ENCODE measurements at places on chromosomes 2 and 18. TPM values are rescaled to one million over a fixed set of nuclear protein-coding genes. Genes with fewer than 3 reads are reported as not detected.

DNA sequence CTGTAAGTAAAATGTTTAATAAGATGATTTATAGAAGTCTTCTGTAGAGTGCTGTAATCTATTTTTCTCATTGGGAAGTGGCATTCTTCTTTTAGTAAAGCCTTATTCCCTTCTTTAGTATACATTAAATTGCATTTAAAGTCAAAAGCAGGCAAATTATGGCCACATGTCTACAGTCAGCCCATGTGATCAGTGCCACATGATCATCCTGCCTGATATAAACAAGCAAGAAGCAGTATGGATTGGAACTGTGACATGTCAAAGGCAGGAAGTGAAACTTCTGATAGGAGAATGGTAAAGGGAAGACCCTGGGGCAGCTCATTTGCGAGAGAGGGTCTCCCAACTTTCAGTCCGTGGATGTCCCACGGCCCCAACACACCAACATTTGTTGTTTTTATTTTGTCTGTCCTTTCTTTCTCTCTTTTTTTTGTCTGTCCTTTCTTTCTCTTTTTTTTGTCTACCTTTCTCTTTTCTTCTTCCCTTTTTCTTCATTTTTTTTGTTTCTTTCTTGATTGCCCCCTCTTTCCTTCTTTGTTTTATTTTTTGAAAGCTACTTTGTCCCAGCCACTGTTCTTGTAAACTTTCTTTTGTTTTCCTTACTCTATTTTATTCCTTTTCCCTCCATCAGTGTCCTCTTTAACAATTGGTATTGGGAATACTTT, 154.9 kb downstream of the DTNA start:
- DNase-seq, result no peak

DNA sequence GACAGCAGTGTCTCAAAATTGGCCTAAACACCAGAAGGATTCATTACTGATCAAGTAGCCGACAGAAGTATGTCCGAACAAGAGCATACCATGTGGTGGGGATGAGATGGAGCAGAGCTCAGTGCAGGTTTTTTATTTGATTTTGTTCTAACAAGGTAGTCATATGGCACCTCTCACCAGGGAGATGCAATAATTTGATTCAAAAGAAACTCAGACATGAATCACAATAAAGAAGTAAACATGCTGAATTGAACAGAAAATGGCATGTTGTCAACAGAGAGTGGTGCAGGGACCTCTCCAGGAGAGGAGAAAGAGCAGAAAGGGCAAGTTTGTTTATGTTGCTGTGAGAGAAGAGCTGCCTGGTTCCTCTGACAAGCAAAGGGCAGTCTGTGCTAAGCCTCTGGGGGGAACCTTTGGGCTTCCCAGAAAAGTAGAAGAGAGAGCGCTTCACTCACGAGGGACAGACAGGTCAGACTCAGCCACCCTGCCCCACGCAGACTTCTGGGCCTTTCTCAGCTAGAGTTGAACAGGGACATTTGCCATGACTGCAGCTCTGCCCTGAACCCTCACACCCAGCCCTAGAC, 351.3 kb upstream of the RAB12 start:
- no peak for DNase-seq

DNA sequence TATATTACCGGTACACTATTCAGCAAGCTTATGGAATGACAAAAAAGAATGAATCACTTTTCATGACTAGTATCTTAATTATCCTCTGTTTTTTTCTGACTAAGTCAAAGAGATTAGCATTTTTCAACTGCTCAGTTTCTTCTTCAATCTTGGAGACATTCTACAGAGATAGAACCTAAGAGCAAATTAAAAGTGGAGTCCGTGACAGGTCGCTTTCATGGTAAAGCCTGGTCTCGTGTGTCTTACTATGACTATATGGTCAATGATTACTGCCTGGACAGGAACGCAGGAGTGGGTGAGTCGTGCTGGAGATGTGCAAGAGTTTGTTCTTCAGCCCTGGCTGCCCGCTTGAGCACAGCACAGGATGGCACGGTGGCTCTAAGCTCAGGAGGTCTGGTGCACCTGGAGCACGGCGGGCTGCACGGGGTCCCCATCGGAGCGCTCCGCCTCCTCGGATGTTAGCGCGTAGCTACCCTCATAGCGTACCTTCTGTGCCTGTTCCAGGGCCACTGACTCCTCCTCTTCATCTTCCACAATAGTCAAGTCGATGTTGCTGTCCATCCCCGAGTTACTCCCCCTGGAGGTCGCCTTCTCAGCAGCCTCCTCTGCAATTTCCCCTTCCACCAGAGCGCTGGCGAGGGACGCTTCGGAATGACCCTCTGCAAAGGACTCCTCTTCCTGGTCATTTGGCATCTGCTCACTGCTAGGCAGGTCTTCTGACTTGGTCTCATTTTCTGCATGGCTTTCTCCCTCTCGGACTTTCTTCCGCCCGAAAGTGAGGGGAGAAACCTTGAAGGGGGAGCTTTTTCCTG, 11.1 kb downstream of the CAVIN2 start:
- no peak for DNase-seq

DNA sequence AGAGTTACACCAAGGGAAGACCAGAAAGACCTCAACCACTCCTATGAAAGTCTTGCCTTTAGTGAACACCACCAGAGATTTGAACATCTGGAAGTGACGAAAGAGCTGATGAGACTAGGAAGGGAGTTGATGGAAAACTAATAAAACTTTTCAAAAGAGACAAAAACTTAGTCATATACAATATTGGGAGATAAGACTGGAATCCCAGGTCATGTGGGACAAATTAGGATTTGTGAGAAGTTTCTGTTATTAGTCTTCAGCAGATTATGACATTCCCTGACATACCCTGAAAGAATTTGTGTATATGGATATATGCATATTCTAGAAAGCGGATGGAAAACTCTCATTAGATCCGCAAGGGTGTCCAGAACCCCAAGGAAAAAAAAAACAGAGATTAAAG, 145.0 kb upstream of the LTBP1 start:
- DNase-seq, result no peak

GRCh38 chr2:47735912-47736311, 47.0 kb upstream of the MSH6 start:
- DNase-seq, result no peak

GRCh38 chr2:24203029-24203786, 28.4 kb downstream of the FAM228A start:
- DNase-seq, result no peak

DNA sequence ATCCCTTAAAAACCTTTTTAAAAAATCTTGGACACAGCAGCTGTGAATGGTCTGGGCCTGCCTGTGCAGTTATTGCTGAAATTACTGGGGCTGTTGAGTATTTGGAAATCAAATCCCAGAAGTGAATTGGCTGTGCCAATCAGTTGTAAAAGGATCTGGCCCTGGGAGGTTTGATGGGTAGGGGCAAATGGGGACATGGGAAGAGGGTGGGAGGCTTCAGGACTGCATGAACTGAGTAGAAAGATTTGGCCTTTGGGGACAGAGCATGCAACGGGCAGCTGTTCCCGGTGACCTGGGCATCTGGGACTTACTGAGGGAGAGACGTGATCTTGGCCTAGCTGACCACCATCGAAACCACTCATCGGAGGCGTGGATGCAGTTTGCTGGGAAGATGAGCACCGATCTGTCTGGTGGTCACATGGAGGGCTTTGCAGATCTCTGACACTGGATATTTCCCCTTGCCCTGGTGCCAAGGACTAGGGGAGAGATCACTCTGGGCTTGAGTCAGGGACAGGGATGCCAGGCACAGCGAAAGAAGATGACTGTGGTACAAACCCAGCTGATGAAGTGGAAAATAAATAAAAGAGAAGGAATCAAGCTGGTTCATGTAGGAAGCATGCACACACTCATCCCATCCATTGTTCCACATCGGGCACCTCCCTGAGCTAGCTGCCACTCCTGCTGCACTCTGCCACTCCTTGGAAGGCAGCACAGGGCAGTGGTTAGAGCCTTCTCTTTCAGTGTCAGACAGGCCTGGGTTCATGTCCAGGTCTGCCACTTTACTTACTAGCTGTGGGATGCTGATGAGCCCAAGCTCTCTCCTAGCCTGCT, 58.4 kb downstream of the SEMA4F start:
- DNase-seq, result no peak

DNA sequence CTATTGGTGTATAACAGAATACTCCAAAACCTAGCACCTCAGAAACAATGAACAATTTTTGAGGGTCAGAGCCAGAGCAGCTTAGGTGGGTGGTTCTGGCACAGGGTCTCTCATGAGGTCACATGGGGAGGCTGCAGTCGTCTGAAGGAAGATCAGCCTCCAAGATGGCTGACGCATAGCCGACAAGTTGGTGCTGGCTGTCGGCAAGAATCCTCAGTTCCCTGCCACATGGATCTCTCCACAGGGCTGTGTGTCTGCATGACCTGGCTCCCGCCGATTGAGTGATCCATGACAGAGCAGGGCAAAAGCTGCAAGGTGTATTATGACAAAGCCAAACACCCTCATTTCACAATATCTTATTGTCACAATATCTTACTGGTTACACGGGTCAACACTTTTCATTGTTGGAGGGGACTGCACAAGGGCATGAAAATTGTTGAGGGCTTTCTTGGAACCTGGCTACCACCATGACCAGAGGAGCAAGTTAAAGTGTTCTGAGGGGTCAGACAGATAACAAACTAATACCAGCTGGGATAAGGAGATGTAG, 4.2 kb downstream of the MYL12B start:
- DNase-seq, result no peak

GRCh38 chr2:214737188-214737587, 72.3 kb downstream of the BARD1 start:
- no peak for DNase-seq

DNA sequence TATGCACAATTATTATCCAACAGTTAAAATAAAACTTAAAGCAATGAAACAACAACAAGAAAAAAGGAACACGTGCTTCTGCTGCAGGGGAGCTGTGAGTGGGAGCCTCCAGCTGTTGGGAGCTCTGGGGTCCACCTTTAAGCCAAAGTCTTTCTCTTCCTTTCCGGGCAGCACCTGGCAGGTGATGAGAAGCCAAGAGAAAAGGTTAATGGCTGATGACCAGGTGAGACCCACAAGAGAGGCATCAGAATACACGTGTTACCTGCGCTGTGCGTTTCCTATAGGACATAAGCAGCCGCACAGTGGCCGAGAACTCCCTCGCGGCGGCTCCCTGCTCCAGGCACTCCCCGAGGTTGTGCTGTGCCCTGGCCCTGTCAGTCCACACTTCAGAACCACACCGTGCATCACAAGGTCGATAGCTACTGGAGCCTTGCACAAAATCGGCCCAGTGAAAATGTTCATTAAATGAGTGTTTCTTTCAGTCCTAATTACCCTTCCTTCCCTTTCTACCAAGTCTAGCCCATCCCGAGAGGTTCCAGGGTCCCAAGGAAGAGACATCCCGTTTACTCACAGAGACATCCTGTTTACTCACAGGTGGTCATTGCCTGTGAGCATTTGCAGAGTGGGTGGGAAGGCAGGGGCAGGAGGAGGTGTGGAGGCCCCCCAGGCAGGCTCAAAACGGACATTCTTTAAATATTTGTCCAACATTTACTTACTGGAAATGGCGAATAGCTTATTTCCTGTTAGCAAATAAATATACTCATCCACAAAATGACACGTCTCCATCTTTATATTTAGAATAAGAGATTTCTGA, 44.9 kb upstream of the ASB18 start:
- DNase-seq, result no peak

GRCh38 chr18:70553245-70553935, 264.5 kb downstream of the SOCS6 start:
- no peak for DNase-seq

- no peak for DNase-seq
Measured at GRCh38 chr2:134906726-134907125, 11.9 kb upstream of the CCNT2 start.

GRCh38 chr18:3319894-3320454, 58.0 kb downstream of the MYL12B start:
- no peak for DNase-seq

- DNase-seq, result no peak
Measured at GRCh38 chr2:170711196-170711773, 3.9 kb upstream of the SP5 start.

DNA sequence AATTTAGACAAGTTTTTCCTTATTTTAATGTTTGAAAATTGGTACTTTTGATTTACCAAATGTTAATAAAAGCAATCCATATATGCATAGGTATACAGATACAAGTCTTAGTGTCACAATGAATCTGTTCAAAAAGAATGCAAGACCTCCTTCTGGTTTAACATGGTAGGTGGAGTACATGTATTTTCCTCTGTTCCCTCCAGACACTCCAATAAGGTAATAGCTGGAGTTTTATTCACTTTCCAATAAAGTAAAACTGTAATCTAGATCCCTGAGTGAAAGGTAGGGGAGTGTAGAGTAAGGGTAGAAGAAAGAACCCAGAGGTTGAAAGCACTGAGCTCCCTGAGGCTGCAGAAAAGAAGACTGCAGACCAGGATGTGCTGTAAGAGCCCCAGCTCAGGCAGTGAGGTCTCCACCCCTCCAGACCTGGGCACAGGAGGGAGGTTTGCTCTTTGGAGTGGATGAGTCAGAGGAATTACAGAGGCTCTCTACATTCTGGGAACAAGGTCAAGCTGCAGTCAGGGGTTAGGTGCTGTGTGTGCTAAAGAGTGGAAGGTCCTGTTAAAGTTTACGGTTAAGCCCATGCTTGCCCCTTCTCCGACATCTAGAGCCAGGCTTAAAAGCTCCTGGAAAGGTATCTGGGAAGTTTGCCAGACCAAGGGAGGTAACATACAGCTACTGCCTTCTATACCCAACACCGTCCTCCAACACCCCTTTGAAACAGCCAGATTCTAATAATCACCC, 27.6 kb upstream of the STAT1 start:
- no peak for DNase-seq

DNA sequence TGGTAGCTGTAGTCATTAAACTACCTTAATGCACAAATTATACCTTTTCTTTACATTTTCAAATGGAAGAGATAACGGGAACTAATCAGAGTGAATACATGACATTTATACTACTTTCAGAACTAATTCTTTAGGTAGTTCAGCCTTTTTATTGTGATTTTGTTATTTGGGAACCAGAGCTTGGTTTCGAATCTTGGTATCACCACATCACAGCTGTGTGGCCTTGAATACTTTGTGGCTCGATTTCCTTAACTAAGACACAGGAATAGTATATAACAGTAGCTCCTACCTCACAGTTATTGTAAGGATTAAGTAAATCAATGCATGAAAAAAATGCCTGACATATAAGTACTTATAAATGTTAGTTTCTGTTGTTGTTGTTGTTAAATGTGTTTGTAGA, 240.0 kb downstream of the WDR7 start:
- no peak for DNase-seq

TWIST2 gene
- 5.5 TPM for polyA plus RNA-seq

ORC4 gene
- polyA plus RNA-seq, result 38.0 TPM

ARMC9 gene
- 3.9 TPM for polyA plus RNA-seq

GRP gene
- polyA plus RNA-seq, result not detected

CENPA gene
- polyA plus RNA-seq, result 3.5 TPM

GAREM2 gene
- 3.9 TPM for polyA plus RNA-seq

STAT4 gene
- polyA plus RNA-seq, result 1.7 TPM
